ENCODE measurements at places on chromosomes 5 and 9.

- no peak for DNase-seq
Measured at GRCh38 chr5:147427521-147428401, 82.1 kb downstream of the DPYSL3 start.

DNA sequence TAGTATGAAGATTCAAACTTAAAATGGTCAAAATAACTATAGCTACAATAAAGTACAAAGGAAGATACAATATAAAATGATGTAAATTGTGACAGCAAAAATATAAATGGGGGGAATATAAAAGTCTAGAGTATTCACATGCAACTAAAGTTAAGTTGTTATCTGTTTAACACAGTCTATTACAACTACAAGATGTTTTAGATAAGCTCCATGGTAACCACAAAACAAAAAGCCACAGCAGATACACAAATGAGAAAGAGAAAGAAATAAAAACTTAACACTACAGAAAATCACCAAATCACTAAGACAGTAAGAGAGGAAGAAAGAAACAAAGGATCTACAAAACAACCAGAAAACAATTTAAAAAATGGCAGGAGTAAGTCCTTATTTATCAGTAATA is 17.0 kb upstream of the SH3TC2 start:
- no peak for DNase-seq

GRCh38 chr9:133715295-133715865 is 22.8 kb downstream of the SARDH start:
- no peak for DNase-seq

DNA sequence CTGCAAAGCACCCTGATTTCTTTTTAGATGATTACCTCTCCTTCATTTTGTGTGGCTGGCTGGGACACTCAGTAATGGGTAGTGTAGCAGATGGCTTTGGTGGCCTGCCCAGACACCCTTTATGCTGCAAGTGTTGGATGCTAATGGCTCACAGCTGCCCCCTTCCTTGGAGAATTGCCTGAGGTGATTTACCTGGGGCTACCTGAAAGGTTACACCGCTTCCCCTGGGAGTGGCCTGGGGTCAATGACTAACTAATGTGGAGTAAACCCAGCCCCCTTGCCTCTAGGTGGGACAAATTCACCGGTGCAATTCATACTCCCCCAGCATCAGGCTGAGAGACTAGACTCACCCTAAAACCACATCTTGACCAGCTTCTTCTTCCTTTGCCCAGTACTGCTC is 23.5 kb upstream of the HAND1 start:
- DNase-seq: no peak

- DNase-seq: no peak
Measured at GRCh38 chr9:93296889-93297480, 113.0 kb downstream of the WNK2 start.

GRCh38 chr5:147617711-147618350 is 108.0 kb upstream of the DPYSL3 start:
- DNase-seq: no peak

GRCh38 chr9:121684381-121685145 is 33.1 kb downstream of the DAB2IP start:
- no peak for DNase-seq

- no peak for DNase-seq
Measured at GRCh38 chr5:127111112-127111511, 37.8 kb upstream of the C5orf63 start.

- no peak for DNase-seq
Measured at GRCh38 chr9:126703002-126703865, 89.5 kb downstream of the LMX1B start.

GRCh38 chr9:426976-427375 is 212.3 kb downstream of the DOCK8 start:
- no peak for DNase-seq

GRCh38 chr9:19976226-19976625 is 187.4 kb upstream of the SLC24A2 start:
- no peak for DNase-seq

- no peak for DNase-seq
Measured at GRCh38 chr9:14887149-14887548, 23.1 kb downstream of the FREM1 start.

DNA sequence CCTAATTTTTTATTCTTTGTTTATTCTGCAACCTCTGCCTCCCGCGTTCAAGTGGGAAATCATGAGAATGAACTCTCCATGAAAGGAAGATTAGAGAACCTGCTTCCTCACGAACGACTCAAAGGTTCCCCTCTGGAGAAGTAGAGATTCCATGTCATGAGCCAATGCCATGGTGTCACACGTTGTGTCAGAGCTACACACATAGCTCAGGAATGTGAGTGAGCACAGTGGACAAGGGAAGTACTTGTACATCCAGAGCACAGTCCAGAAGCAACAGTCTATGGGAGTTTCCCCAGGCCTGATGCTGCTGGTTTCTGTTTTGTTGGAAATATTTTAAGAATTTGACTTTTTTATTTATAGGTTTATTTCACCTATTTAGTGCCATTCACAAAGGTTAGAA is 26.8 kb upstream of the PPP2CA start:
- peak; percentile 72 for DNase-seq

DNA sequence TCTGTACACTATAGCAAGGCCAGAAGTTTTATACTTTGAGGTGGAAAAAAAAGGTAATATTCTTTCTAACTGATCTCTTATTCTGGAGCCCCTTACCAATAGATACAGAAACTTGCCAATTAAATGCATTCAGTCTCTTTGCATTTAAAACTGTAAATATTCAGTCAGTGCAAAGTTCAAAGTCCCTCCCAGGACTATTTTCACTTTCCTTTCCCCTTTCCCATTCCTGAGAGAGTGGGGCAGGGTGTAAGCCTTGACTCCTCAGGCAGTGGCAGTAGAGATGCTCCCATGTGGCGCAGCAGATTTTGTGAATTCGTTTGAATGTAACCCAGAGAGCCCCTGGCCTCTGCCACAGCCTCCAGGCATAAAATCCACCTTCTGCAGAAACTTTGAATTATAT is 29.9 kb downstream of the CETN3 start:
- DNase-seq: no peak

DNA sequence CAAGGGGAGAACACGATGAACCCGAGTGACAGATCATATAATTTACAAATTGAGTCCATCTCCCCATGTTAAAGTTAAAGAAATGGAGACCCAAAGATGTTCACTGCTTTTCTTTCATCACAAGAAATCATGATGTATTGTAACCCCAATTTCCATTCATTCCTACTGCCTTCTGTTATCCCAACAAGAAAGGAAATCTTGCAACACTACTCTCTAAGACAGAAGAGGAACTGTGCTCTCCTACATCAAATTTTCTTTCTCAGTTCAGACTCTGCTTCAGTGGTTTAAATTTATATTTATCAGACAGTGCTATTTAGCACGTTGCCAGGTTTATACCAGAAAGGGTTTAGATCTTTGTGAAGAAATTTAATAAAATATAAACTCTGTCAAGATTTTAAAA is 83.8 kb upstream of the RASA1 start:
- no peak for DNase-seq

GRCh38 chr5:67050635-67051034 is 146.0 kb downstream of the CD180 start:
- DNase-seq: no peak

DNA sequence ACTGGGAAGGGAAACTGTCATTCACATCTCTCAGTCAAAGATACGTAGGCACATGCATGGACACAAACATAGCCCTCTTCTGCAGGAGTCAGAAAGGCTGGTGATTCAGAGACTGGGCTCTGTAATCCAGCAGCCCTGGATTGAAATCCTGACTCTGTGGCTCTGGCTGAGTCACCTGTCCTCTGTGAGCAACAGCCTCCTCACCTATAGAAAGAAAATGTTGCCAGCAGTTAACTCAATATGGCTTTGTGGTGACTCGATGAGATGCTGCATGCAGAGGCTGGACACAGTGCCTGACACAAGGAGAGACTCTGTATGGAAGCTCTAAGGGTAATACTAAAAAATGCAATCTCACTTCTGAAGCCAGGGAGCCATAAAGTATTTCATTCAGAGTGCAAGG is 23.9 kb upstream of the CDKN2AIPNL start:
- DNase-seq: no peak

DNA sequence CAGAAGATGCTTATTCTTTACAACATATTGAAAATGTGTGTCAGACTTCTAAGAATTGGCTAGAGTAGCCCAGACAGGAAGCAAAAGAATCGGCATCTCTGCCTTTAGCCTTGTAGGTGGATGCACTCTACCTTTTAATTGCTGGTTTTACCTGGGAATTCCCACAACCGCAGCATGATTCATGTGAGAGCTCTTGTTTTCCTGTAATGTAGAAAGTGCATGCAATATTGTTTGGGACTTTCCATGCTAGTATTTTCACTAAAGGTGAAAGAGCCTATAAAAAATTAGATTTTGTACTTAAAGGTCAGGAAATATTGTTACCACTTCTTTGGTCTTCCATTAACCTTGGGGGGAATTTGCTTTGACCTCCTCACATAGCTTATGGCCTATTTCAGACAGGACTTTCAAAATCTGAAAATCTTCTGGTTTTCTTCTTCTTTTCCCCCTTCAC is 89.8 kb downstream of the NTRK2 start:
- peak; percentile 46 for DNase-seq

DNA sequence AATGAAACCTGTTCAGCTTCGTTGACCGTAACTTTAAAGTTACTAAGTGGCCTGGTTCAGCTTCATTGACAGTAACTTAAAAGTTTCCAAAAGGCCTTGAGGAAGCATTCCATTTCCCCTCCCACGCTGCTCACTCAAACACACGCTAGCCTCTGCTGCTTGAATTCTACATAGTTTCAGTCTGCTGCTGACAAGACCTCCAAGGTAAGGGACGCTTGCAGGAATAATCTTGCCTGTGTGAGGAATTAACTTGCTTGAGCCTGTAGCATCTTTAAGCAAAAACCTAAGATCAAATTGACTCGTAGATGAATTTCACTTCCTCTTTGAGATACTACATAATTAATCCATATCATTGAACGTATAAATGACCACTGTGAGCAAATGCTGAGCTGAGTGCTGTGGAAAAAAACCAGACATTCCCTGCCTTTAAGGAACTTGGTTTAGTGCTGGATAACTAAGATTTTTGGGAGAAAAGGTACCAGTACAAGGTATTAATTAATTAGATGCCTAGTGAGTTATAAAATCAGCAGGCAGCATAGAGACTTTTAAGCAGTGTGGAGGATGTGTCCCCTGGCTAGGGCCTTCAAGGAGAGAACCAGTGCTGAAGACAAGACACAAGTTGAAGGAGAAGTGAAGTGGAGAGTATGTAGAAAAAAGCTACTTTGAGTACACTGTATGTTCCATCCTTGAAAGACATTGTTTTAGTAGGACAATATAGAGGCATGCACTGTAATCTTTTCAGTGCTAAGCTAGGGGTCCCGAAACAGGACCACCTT is 39.2 kb downstream of the GRAMD2B start:
- DNase-seq: peak; percentile 63

GRCh38 chr5:172127581-172127980 is 60.4 kb downstream of the STK10 start:
- DNase-seq: no peak
